A549 treated with CpdA at 1 μM for 4 hours (cell line): ENCODE measurements at places on chromosomes 6 and 20. TPM values are rescaled to one million over a fixed set of nuclear protein-coding genes. Genes with fewer than 3 reads are reported as not detected.

Gene PGC
- total RNA-seq = not detected in 5 replicates

Gene CD40
- 3.9 to 4.9 TPM (median 4.5 TPM) in 5 replicates for total RNA-seq

Gene WFDC5
- not detected in 5 replicates for total RNA-seq

Gene PRND
- not detected in 5 replicates for total RNA-seq

Gene ETV7
- total RNA-seq = 0.10 to 0.33 TPM (median 0.14 TPM) in 4 of 5 replicates, not detected in the other

Gene CFB
- total RNA-seq = 1.4 to 3.1 TPM (median 2.1 TPM) in 5 replicates

Gene KCNK17
- not detected in 5 replicates for total RNA-seq

Gene COL9A3
- total RNA-seq = 0.40 to 0.72 TPM (median 0.50 TPM) in 5 replicates

Gene SAMD5
- total RNA-seq = 0.62 to 0.94 TPM (median 0.76 TPM) in 5 replicates

Gene STMND1
- total RNA-seq = not detected in 5 replicates

Gene DNMT3B
- 3.9 to 5.2 TPM (median 4.6 TPM) in 5 replicates for total RNA-seq

Gene MUCL3
- 0.01 to 0.04 TPM (median 0.02 TPM) in 3 of 5 replicates, not detected in the others for total RNA-seq

Gene ZFP57
- total RNA-seq = not detected in 5 replicates

Gene OR2H1
- total RNA-seq = not detected in 5 replicates

Gene TSPO2
- total RNA-seq = 0.10 TPM in 1 of 5 replicates, not detected in the others

Gene SOBP
- 0.93 to 1.2 TPM (median 1.1 TPM) in 5 replicates for total RNA-seq

Gene OSER1
- total RNA-seq = 45.8 to 57.0 TPM (median 53.3 TPM) in 5 replicates

Gene SPATS1
- total RNA-seq = not detected in 5 replicates

Gene COL20A1
- total RNA-seq = 0.73 to 1.4 TPM (median 1.1 TPM) in 5 replicates

Gene PAK5
- not detected in 5 replicates for total RNA-seq

Gene SLC17A3
- 0.95 to 1.5 TPM (median 1.2 TPM) in 5 replicates for total RNA-seq

Gene RAB5IF
- 183 to 308 TPM (median 275 TPM) in 5 replicates for total RNA-seq

Gene ZSCAN31
- 2.0 to 3.8 TPM (median 2.7 TPM) in 5 replicates for total RNA-seq

Gene LHFPL5
- total RNA-seq = 0.13 to 0.22 TPM (median 0.16 TPM) in 3 of 5 replicates, not detected in the others

Gene TNXB
- 0.42 to 0.92 TPM (median 0.67 TPM) in 5 replicates for total RNA-seq

Gene SPACA1
- total RNA-seq = not detected in 5 replicates

Gene HLA-DOB
- 0.10 to 0.29 TPM (median 0.22 TPM) in 3 of 5 replicates, not detected in the others for total RNA-seq

Gene CYP21A2
- total RNA-seq = not detected in 5 replicates

Gene ERVFRD-1
- total RNA-seq = not detected in 5 replicates

Gene KHDC1
- total RNA-seq = 3.2 to 4.8 TPM (median 3.8 TPM) in 5 replicates
